ENCODE measurements at places on chromosomes 6 and 20.

GRCh38 chr6:27644528-27644927 is 171.6 kb upstream of the ZNF184 start:
- DNase-seq, result no peak

DNA sequence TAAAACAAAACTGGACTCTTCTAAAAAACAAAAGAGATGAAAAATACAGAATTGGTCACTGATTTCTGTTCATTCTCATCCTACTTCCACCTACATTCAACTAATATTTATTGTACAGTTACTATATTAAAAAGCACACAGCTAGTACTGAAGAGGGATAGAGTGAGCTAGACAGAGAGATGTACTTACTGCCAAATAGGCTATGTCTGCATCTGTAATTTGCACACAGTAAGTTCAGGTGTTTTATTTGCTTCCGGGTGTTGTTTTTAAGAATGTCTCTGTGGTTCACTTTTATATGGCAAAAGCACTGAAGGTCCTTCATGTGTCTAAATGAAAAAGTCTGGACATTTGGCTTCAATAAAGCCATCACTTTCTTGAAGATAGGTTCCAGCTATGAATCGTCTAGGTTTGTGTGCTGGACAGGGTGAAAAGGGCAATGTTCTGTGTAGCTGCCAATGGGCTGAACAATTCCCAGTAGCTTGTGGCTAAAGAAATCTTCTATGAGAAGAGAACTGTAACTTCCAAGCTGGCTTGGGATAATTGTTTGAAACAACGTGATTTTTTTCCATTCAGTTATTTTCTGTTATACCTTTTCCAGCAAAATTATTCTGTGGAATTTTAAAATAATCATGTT is 47.3 kb downstream of the EPB41L2 start:
- no peak for DNase-seq

GRCh38 chr6:170257376-170257775 is 33.5 kb downstream of the DLL1 start:
- no peak for DNase-seq

DNA sequence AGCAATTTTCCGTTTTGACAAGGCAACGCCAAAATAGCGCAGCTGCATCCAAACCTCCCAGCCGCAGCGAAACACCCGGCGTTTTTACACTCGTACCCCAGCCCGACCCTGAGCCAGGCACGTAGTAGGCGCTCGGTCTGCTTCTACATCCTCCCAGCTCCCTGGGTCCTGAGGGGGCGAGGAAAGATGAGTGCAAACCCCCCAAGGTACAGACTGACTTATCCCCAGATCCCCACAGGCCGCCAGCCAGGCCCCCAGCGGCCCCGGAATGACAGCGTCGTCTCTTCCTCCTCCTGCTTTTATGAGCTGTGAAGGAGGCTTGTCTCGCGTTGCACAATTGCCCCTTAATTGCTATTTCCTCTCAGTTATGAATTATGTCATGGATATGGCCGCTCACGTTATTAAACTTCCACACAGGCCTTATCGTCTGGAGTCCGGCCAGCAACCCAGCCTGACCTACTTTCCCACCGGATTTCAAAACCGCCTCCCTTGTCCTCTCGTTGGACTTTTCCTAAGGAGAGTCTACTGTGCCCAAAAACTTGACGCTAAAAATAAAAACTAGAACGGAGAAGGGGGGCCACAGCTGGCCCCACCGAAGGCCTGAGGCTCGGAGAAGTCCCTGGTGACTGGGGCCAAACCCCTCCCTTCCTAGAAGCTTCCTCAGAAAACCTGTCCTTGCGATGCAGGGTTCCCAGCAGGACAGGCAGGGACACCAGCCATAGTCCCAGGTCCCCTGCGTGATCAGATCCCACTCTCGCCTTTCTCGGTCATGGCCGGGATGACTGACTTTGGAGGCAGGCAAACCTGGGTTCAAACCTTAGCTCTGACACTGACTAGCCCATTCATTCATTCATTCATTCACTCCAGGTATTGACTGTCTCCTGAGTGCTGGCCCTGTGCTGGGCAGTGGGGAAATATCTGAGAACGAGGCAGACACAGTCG is 130.9 kb upstream of the PTPN1 start:
- DNase-seq, result no peak

DNA sequence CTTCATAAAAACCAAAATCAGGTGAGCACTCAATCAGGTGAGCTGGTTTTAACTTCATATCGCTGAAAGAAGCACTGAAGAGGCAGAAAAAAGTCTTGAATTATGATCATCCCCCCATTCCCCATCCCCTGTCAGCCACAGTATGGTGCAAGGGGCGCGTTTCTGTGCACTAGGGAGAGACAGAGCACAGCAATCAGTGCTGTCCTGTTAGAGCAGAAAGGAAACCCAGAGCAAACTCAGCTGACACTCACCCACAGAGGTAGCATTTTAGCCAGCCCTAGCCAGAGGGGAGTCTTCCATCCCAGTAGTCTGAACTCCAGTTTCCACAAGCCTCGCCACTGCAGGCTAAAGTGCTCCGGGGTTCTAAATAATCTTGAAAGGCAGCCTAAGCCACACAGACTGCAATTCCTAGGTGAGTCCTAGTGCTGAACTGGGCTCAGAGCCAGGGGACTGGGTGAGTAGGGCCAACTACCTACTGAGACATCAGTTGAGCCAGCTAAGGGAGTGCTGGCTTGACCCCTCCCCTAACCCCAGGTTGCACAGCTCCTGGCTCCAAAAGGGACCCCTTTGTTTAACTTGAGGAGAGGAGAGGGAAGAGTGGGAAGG is 1352.6 kb upstream of the GJE1 start:
- DNase-seq, result no peak

- DNase-seq, result no peak
Measured at GRCh38 chr6:46410334-46410953, 80.8 kb downstream of the RCAN2 start.

DNA sequence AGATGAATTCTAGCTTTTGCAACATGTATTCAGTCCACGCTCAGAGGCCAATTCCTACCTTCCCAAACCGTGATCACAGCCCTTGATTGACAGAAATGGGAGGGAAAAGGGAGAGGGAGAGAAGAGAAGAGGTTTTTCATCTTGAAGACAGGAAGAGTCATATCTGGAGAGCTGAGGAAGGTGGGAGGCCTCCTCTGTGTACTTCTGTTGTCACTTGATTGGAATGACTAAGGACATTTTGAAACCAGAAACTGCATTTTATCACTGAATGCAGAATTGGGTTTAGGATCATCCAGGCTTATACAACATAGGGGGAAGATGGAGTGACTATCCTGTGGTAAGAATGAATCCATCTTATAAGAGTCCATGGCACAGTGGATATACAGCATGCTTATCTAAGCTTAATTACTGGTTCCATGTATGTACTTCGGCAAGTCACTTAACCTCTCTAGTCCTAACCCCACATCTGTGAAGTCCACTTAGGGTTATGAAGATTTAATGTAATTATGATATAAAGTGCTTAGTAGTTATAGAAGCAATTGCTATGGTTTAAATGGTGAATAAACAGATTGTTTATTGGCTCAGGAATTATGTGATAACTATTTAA is 144.0 kb downstream of the BCKDHB start:
- no peak for DNase-seq

GRCh38 chr20:12849225-12849910 is 159.4 kb upstream of the SPTLC3 start:
- DNase-seq, result no peak

DNA sequence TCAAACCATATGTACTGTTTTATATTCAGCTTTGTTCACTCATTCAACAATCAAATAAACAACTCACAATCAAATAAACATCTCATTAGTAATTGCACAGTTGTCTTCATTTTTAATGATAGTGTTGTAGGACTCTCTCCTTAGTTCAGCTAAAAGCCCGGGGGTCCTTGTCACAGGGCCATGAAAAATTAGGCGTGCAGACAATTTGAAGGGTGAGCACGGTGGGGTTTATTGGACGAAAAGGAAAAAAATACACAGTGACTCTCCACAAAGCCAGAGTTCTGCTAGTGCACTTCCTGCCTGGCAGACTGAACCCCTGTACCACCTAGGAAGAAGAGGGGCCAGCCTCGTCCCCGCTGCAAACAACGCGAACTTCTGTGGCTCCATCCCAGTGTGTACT is 257.6 kb upstream of the FLRT3 start:
- DNase-seq, result no peak

GRCh38 chr6:151481786-151482185 is 12.0 kb upstream of the CCDC170 start:
- DNase-seq, result no peak

GRCh38 chr6:71139249-71139648 is 149.4 kb upstream of the OGFRL1 start:
- no peak for DNase-seq

DNA sequence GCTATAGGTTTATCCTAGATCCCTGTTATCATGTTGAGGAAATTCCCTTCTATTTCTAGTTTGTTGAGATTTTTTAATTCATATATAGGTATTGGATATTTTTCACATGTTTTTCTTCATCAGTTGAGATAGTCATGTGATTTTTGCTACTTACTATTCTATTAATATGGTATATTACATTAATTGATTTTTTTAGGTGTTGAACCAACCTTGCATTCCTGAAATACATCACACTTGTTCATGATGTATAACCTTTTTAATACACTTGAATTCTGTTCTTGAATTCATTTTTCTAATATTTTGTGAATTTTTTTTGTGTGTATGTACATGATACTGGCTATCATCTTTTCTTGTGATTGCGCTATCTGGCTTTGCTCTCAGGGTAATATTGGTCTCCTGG is 25.5 kb upstream of the CAP2 start:
- DNase-seq, result no peak

GRCh38 chr6:88220493-88220892 is 54.3 kb upstream of the CNR1 start:
- no peak for DNase-seq

GRCh38 chr6:112482373-112482772 is 135.2 kb downstream of the RFPL4B start:
- DNase-seq, result no peak

DNA sequence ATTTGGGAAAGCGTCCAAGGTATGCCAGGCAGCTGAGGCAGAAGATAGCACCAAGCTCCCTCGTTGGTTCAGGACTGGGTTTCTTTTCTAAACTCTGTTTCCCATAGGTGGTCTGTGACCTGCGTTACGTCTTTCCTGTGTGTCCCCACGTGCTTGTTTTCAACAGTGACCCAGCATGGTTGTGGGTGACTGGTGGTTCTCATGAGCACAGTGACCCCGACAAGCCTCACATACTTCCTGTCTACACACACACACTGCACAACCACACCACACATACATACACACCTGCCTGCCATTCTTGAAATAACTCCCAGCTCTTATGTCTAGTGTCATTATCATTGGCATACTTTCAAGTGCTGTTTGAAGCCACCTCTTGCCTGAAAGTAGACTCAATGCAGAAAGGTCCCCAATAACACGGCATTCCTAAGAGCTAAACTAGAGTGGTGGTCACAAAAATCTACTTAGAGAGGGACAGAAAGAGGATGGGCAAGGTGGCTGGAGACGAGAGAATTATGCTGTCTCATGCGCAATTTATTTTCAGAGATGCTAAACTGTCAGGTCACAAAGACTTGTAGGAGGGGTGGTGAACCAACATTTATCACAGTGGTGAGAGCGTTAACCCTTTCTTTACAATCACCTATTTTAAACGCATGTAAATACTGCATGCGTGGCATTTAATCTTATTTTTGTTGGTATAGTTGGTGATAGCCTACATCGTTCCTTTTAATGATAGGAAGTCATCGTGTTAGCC is 66.7 kb downstream of the GCNT2 start:
- no peak for DNase-seq

GRCh38 chr6:254016-254415 is 38.3 kb upstream of the DUSP22 start:
- no peak for DNase-seq

- no peak for DNase-seq
Measured at GRCh38 chr6:157831018-157831369, 7.9 kb downstream of the SNX9 start.

- DNase-seq, result no peak
Measured at GRCh38 chr6:44002067-44002592, 125.1 kb downstream of the MRPL14 start.

GRCh38 chr6:131107151-131107550 is 28.1 kb upstream of the AKAP7 start:
- DNase-seq, result no peak

GRCh38 chr6:56650191-56650590 is 7.5 kb upstream of the DST start:
- no peak for DNase-seq

- no peak for DNase-seq
Measured at GRCh38 chr20:2618815-2619214, 33.6 kb upstream of the NOP56 start.

DNA sequence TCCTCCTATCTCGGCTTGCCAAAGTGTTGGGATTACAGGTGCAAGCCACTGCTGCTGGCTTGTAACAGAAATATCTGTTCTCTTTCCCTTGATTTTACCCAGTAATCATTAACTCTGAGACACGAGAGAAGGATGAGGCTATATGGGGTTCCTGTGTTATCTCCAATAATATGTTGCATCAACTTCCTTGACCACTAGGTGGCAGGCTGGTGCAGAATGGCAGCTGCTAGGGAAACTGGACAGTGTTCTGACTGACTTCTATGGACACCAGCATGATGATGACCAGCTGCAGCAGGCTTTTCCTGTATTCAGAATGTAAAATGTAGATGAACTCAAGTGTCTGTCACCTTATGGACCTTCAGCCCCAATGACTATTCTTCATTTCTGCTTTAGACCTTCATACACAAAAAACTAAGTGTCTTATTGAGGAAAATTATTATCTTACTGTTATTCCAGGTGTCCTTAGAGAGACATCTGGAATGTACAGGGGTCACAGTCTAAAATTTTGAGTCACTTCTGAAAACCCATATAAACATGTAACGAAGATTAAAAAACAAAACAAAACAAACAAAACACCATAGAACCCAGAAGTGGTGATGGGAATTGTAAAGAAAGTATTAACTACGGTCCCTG is 20.4 kb upstream of the CD109 start:
- DNase-seq, result no peak

GRCh38 chr20:10524643-10525042 is 89.5 kb downstream of the SLX4IP start:
- no peak for DNase-seq

- DNase-seq, result no peak
Measured at GRCh38 chr20:57282670-57283361, 16.4 kb upstream of the BMP7 start.

Measured in cortex of kidney (tissue), 1 donor.